Stimulated activated CD4-positive, alpha-beta T cell treated with anti-CD3 and anti-CD28 coated beads, Interleukin-2, amount 100 ng/mL, for 24 hours (primary cell): ENCODE measurements at places on chromosomes 7 and 10.
A peak's percentile ranks its signal among the peaks of the same experiment; 100 is the strongest.

DNA sequence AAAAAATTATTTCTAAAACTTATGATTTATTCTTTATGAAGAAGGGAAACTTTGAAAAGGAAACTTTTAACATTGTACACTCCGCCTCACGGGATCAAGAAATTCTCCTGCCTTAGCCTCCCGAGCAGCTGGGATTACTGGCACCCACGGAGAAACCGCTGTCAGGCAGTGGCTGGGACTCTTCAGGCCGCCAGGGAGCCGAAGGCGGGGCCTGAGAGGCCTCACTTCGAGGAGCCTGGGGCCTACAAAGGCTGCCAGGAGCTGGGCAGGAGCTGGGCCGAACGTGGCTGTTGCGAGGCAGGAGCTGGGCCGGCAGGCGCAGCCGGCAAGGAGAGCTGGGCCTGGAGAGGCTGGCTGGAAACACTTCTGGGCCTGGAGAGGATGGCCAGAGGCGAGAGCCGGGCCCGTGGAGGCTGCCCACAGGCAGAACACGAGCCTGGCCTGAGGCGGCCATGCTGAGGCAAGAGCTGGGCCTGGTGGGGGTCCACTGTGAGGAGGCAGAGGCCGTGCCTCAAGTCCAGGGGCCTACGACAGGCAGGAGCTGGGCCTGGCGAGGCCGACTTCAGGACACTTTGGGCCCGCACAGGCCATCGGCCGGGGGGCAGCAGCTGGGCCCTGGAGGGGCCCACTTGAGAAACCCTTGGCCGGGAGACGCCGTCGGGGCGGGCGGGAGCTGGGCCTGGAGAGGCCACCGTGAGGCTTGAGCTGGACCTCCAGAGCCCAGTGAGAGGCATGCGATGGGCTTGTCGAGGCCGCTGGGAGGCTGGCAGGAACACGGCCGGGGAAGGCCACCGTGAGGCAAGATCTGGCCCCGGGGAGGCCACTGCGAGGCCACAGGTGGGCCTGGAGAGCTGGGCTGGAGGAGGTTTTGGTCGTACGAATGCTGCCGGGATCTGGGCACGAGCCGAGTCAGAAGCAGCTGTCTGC is 23.7 kb downstream of the MDH2 start:
- no peak for DNase-seq

DNA sequence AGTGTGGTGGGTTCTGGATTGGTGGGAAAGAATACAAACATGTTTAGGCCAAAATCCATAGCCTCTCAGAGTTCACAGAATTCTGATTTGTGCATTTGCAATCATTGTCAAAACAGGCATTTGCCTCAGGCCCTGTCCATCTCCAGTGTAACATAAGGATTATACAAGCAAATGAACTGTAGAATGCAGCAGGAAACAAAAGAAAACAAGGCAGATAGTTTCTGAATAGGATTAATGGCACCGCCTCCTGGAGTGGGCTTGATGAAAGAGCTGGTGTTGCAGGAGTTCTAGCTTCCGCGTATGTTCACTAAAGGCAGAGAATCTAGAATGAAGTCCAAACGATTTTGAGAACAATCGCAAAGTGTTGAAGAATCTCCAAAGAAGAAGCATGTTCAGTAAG is 11.3 kb upstream of the MPP7 start:
- no peak for DNase-seq

DNA sequence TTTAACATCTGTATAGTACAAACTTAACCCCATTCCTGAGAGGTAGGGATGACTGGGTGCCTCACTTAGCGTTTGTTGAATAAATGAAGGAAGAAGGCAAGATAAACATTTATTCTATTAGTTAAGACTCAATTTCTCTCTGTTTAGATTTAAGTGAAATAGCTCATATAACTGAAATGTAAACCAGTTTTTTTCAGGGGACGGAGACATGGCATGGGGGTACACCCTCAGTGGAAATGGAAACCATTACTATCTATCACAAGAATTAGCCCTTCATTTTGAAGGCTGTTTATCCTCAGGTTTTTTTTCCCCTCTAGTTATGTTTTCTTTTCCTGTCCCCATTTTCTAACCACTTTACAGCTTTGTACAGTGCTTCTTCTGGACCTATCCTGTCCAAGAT is 35.6 kb upstream of the PDLIM1 start:
- DNase-seq = no peak

DNA sequence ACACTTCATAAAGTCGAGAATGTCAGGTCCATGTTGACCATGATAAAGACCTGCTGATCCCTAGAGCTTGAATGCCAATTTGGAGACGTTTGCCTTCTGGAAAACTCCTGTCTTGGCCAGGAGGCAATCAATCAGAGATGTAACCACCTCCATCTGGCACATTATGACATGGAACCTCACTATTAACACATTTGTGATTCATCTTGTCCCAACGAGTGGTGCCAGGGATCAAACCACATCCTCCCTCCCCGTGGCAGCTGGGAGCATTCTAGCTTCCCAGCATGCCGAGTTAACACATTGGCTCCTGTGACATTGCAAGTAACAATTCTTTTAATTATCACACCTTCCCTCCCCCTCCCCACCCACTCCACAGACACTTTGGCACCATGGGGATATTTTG is 84.0 kb upstream of the PPP1R17 start:
- no peak for DNase-seq

DNA sequence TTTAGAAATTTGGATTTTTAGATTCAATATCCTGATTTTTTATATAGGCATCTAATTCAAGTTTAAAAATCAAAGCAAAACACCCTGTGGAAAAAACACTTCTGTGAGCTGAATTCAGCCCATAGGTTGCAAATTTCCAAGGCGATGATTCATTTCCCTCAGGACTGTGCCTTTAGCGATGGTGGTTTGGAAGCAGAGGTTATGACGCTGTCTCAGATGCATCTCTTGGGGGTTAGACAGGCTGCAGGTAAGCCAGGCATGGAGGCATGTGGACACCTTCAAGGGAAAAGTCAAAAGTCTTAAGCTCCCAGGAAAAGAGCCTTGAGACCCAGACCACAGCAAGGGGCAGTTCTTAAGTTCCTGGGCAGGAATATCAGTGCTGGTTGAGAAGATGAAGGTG is 9.5 kb upstream of the FRA10AC1 start:
- DNase-seq = no peak

GRCh38 chr7:122248472-122248871 is 56.1 kb downstream of the FEZF1 start:
- no peak for DNase-seq

DNA sequence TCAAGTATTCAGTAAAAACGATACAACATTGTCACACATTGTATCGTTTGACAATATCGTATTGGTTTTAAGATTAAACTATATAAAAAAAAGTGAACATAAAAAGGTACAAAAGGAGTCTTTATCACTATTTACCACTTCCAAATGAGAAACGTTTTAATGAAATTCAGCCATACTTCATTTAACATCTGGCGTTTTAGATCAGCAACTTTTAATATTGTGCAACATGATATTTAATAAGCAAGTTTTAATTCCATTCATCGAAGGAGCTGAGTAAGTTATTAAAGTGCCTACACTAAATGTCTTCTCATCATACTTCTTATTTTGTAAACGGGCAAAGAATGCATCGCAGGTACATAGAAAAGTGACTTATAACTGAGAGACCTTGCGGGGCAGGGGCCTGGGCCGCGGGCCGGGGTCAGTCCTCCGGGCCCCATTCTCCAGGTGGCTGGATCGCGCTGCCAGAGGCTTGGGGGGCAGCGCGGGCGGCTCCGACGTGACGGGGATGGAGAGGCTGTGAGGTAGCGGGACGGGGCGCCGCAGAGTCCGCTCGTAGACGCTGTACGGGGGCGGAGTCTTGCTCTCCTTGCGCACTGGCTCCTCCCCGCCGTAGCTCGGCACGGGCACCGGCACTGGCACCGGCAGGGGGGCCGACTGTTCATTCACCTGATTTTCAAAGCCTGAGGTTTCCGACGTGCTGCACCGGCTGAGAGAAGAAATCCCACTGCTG is 165.8 kb upstream of the IMMP2L start:
- no peak for DNase-seq

DNA sequence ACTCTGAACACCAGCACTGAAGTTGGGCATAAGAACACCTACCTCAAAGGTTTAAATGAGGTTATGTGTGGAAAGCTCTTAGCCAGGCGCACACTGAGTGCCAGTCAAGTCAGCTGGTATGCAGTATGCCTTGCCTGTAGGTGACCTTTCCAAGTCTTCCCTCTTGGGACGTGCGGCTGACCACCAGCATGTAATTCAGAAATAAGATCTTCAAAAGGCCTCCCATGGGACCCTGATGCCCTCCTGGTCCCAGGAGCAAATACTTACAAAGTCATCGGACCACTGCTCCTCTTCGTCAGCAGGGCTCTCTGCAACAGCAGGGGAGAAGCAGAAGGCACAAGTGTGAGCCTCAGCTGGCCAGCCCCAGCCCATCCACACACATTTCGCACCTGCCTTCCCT is 40.8 kb downstream of the BLNK start:
- DNase-seq = no peak

- no peak for DNase-seq
These were observed 53.9 kb upstream of the ARL4A start for GRCh38 chr7:12633582-12633981.

DNA sequence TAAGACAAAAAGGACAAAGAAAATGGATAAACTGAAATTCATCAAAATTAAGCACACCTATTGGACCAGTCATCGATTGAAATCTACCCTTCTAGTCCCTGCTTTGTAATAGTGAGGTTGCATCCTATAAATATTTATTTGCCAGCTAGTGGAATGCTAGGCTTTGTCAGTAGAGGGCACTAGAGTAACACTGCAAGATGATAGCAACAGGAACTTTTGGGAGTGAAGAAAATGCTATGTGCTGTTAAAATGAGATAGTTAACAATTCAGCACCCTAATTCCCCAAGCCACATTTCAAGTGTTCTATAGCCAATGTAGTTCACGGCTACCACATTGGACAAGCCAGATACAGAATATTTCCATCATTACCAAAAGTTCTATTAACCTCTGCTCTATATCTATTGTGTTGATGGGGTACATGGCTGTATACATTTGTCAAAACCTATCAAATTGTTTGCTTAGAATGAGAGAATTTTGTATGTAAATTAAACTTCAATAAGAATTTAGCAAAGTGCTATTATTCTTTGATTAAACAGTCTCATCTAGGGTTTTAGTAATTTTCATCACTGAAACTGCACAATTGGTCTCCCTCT is 69.8 kb downstream of the LSMEM1 start:
- peak; percentile 22 for DNase-seq

- no peak for DNase-seq
These were observed 144.6 kb downstream of the NRCAM start for GRCh38 chr7:108311446-108312168.

GRCh38 chr10:110524179-110524858 is 26.6 kb downstream of the DUSP5 start:
- no peak for DNase-seq

DNA sequence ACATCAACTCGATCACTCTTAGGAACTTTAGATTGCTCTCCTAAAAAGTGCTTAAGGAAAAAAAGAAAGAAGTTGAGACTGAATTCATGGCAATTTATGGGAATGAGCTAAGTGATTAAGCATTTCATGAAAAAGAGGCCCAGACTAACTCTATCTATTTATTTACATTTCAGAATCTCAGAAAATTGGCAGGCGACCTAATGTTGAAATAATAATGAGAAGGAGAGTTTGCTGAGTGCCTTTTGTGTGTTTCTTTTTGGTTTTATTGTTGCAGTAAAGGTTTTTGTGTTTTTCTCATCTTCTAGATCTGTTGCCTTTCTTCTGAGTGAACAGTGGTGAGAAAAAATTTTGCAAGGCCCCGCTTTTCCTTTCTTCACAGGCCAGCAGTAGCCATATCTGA is 3.8 kb downstream of the GRK5 start:
- no peak for DNase-seq

DNA sequence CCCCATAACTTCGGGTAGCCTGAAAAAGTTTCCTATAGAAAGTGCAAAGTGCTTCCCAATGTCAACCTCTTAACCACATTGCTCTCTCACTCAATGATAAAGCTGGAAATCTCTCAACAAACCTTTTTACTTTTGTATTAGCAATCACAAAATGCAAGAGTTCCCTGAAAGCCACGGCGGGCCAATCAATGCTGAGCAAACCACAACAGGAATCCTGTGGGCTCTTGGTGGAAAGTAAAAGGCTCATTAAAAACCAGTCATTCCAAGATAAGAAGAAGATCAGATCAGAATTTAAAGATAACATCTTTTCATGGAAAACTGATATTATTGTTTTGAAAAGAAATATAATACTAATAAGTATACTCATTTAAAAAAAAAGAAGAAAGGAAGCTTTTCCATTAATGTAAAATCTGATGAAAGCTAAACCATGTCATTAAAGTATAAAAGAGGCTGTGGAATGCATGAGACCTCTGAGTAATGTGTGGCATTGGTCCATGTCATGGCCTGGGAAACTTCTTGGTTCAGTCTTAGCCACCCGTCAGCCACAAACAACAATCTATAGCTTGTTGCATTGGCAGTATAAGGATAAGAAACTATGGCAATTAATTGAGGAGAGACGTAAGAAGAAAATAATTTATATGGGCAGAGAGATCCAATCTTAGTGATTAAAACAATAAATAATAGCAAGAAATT is 1066.1 kb upstream of the SORCS1 start:
- no peak for DNase-seq

GRCh38 chr7:133957845-133958244 is 169.3 kb upstream of the LRGUK start:
- no peak for DNase-seq

- DNase-seq = no peak
These were observed 151.1 kb downstream of the ELMO1 start for GRCh38 chr7:37297546-37297945.

GRCh38 chr10:971613-972012 is 16.6 kb upstream of the GTPBP4 start:
- no peak for DNase-seq
